ENCODE measurements at places on chromosomes 12 and 14.

GRCh38 chr12:125193376-125194152, 128.3 kb downstream of the AACS start:
- no peak for DNase-seq

DNA sequence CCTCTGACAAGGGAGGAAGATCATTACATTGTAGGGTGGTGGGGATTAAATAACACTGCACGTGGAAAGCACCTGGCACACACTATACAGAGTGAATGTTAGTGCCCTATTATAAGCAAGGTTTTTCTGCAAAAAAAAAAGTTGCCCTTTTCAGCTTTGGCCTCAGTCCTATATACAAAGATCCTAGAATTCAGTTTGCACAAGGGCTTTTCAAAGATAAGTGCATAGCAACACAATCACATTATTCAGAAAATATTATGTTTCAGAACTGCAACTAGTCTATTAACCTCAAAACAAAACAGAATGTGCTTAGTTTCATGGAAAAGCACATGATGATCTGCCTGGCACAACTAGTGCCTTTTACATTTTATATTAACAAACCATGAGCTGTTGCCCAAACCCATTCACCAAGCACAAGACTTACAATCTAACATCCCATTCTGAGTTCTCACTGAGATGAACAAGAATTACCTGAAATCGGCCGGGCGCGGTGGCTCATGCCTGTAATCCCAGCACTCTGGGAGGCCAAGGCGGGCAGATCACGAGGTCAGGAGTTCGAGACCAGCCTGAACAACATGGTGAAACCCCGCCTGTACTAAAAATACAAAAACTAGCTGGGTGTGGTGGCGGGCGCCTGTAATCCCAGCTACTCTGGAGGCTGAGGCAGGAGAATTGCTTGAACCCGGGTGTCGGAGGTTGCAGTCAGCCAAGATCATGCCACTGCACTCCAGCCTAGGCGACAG, 1.8 kb downstream of the TM7SF3 start:
- no peak for DNase-seq

DNA sequence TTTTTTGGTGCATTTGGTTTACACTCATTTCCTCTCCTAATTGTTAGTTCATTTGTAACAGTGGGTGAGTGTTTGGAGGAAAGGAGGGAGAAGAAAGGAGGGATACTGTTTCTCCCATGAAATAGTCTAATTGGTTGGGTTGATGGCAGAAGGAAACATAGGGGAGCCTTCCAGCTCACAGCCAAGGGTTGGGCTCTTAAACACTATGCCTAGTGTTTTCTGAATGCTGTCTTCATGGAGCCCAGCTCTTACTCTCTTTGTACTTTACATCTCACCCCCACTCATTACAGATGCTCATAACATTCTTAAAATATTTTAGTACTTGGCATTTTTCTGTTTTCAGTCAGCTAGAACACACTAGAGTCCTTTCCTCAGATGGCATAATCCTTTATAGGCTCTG, 38.2 kb downstream of the BAZ2A start:
- DNase-seq, result no peak

- no peak for DNase-seq
These were observed 48.8 kb upstream of the MTERF2 start for GRCh38 chr12:107035733-107036132.

GRCh38 chr12:27951898-27952297, 20.6 kb downstream of the PTHLH start:
- no peak for DNase-seq

All from mucosa of gallbladder (tissue), 1 donor.